IPS DF 6.9 (cell line): ENCODE measurements at places on chromosomes 1 and 21.

DNA sequence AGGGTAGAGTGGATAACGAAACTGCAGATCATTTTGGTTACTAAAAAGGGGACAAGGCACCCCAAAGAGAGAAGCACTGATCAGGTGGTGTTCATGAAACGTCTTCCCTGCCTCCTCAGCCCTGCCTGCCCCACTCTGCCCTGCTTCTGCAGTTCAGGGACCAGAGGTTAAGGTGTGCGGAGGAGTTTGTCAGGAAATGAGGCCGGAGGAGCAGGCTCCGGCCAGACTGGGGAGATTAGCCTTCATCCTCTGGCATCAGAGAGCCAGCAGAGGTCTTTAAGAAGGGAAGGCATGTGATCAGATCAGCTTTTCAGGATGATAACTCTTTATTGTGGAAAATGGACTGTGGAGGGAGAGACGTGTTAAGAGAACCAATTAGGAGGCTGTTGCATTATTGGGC, 291.9 kb upstream of the NR5A2 start:
- H3K4me3 ChIP-seq, result no peak overlapping the region
- no peak for DNase-seq
- H3K36me3 ChIP-seq, result no peaks in the 10 kb centered on the region
- no peaks in the 10 kb centered on the region for H3K4me1 ChIP-seq
- no peak overlapping the region for H3K27ac ChIP-seq

GRCh38 chr1:229229721-229230139, 41.2 kb upstream of the RAB4A start:
- H3K4me3 ChIP-seq, result no peak overlapping the region
- no peak for DNase-seq

GRCh38 chr1:153697191-153698019, 18.9 kb downstream of the NPR1 start:
- no peaks in the 10 kb centered on the region for H3K27me3 ChIP-seq
- peaks cover 7% of the 10 kb centered on the region; the same call in 1 of the 2 replicates for H3K4me1 ChIP-seq
- no peak overlapping the region for H3K4me3 ChIP-seq
- no peaks in the 10 kb centered on the region for H3K36me3 ChIP-seq
- no peak overlapping the region for H3K27ac ChIP-seq

GRCh38 chr1:111834956-111835355, 79.3 kb downstream of the DDX20 start:
- H3K36me3 ChIP-seq, result no peaks in the 10 kb centered on the region
- no peaks in the 10 kb centered on the region for H3K27me3 ChIP-seq
- no peak for DNase-seq
- H3K4me1 ChIP-seq, result no peaks in the 10 kb centered on the region
- H3K4me3 ChIP-seq, result no peak overlapping the region

DNA sequence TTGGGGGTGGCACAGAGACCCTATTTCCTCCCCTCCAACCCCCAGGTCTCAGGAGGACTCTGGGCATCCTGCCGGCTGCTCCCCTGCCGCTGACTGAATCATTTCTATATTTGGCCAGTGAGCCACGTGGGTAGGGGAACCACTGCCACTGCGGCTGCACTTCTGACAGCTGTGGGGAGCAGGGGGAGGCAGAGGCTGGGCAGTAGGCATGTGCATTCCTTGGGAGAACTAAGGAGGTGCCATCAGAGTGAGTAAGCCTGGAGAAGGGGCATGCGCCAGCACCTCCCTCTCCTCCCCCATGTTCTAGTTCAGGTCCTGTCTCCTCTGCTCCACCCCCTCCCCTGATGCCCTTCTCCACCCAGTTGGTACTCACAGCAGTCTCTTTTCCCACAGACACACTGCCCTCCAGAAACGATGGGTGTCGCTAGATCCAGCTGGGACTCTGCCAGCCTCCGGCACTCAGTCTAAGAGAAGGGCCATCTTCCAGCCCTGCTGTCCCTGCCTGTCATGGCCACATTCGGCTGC, 12.0 kb downstream of the PPFIA4 start:
- H3K36me3 ChIP-seq, result no peaks in the 10 kb centered on the region
- H3K4me1 ChIP-seq, result peaks cover 2% of the 10 kb centered on the region; the same call in 1 of the 2 replicates
- no peak overlapping the region for H3K27ac ChIP-seq

- H3K4me1 ChIP-seq, result 0 out of 2 replicates have a peak, but pooled peaks cover 2% of the 10 kb centered on the region
- no peak overlapping the region for H3K27ac ChIP-seq
- no peak overlapping the region for H3K4me3 ChIP-seq
- no peak for DNase-seq
- no peaks in the 10 kb centered on the region for H3K27me3 ChIP-seq
Measured at GRCh38 chr1:13801655-13802486, 101.9 kb downstream of the PRDM2 start.

- H3K27me3 ChIP-seq, result no peaks in the 10 kb centered on the region
- no peaks in the 10 kb centered on the region for H3K4me1 ChIP-seq
- H3K4me3 ChIP-seq, result no peak overlapping the region
- H3K27ac ChIP-seq, result no peak overlapping the region
- no peak for DNase-seq
- no peaks in the 10 kb centered on the region for H3K36me3 ChIP-seq
Measured at GRCh38 chr1:94434365-94435045, 16.3 kb downstream of the ABCD3 start.

GRCh38 chr1:7694600-7695496, 76.2 kb upstream of the VAMP3 start:
- H3K27ac ChIP-seq, result no peak overlapping the region
- no peaks in the 10 kb centered on the region for H3K4me1 ChIP-seq
- no peaks in the 10 kb centered on the region for H3K27me3 ChIP-seq
- DNase-seq, result no peak

GRCh38 chr21:17853393-17854275, 34.5 kb upstream of the C21orf91 start:
- no peak overlapping the region for H3K4me3 ChIP-seq
- H3K27me3 ChIP-seq, result no peaks in the 10 kb centered on the region
- H3K27ac ChIP-seq, result no peak overlapping the region
- no peak for DNase-seq

DNA sequence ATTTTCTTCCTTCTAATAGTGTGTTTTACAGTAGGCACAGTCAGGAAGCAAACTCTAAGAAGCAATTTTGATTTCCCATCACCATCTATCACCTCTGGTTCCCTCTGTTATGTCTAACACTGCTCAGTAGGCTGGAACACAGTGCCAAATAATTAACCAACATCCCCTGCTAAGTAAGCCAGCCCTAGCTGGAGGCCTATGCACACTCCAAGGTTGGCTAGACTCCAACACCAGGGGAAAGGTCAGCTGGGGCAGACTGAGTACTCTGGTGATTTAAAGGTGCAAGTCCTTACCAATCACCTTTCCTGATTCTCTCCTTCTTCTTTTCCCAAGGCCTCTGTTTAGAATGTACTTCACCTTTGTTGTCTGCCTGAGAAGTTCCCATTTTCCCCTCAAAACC, 46.5 kb upstream of the BEND5 start:
- H3K27me3 ChIP-seq, result no peaks in the 10 kb centered on the region
- no peak overlapping the region for H3K4me3 ChIP-seq
- no peak for DNase-seq
- no peaks in the 10 kb centered on the region for H3K36me3 ChIP-seq

GRCh38 chr21:44337941-44338895, 972 bp downstream of the CFAP410 start:
- no peak overlapping the region for H3K27ac ChIP-seq
- no peaks in the 10 kb centered on the region; the same call in 1 of the 2 replicates for H3K36me3 ChIP-seq
- peak overlapping the region; percentile 32; the same call in 1 of the 2 replicates for H3K4me3 ChIP-seq
- H3K4me1 ChIP-seq, result no peaks in the 10 kb centered on the region; the same call in 1 of the 2 replicates

GRCh38 chr1:218521414-218522169, 176.5 kb downstream of the TGFB2 start:
- H3K27me3 ChIP-seq, result no peaks in the 10 kb centered on the region
- H3K4me3 ChIP-seq, result no peak overlapping the region
- H3K4me1 ChIP-seq, result no peaks in the 10 kb centered on the region
- no peaks in the 10 kb centered on the region for H3K36me3 ChIP-seq
- DNase-seq, result peak; percentile 57

- no peak overlapping the region for H3K4me3 ChIP-seq
- peaks cover 5% of the 10 kb centered on the region; the same call in 1 of the 2 replicates for H3K4me1 ChIP-seq
- no peak overlapping the region for H3K27ac ChIP-seq
- no peak for DNase-seq
- H3K36me3 ChIP-seq, result no peaks in the 10 kb centered on the region
Measured at GRCh38 chr1:172390301-172390682, 30.2 kb upstream of the C1orf105 start.

- no peaks in the 10 kb centered on the region for H3K36me3 ChIP-seq
- H3K27ac ChIP-seq, result no peak overlapping the region
- DNase-seq, result no peak
- H3K4me1 ChIP-seq, result peaks cover 1% of the 10 kb centered on the region; the same call in 1 of the 2 replicates
- peak overlapping the region; percentile 78; the same call in 1 of the 2 replicates for H3K4me3 ChIP-seq
- H3K27me3 ChIP-seq, result no peaks in the 10 kb centered on the region
Measured at GRCh38 chr1:86396498-86396890, 371 bp upstream of the ODF2L start.

DNA sequence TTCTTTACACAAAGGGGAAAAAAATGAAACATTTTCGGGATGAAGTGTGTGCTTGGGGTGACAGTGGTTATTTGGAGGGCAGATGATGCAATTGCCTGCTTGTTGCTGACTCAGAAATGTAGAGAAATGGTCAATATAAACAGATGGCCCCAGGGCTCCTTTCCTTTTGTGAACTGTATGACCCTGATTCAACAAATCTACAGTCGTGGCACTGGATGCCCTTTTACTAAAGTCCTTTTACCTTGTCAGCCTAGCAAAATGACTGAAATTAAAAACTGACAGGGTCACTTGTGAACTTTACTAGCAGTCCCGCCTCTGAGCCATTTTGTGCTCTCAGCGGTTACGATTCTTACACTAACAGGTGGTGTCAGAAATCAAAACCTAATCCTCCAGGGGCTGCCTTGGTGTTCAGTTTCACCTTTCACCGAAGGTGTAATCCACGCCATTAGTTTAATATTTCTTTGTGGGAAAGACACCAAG, 49.8 kb downstream of the GREM2 start:
- H3K27ac ChIP-seq, result no peak overlapping the region
- H3K36me3 ChIP-seq, result no peaks in the 10 kb centered on the region; the same call in 1 of the 2 replicates
- H3K4me1 ChIP-seq, result no peaks in the 10 kb centered on the region; the same call in 1 of the 2 replicates
- no peaks in the 10 kb centered on the region for H3K27me3 ChIP-seq

- H3K36me3 ChIP-seq, result no peaks in the 10 kb centered on the region
- H3K4me3 ChIP-seq, result no peak overlapping the region
- no peak overlapping the region for H3K27ac ChIP-seq
Measured at GRCh38 chr1:154941333-154942013, 5.0 kb upstream of the PMVK start.

DNA sequence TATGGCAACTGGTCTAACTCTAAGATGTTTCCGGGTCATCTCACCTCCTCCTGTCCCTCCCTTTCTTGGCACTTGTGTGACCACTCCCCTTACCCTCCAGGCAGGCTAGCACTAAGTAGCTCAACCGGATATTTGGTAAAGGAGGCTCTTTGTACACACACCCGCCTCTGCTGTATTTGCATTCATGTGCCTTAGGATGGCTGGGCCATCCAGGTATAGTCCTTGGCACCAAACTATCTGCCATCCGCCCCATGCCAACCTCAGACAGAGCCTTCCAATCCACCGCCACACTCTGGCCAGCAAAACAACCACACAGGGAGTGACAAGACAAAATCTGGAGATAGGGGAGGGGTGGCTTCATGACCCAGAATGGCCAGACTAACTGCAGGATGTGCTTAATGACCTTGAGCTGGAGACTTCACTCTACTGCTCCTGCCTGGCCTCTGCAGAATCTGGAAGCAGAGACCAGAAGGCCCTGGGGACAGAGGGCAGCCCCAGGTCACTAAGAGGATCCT, 59.5 kb downstream of the CDK18 start:
- peaks cover 17% of the 10 kb centered on the region for H3K27me3 ChIP-seq
- H3K4me3 ChIP-seq, result no peak overlapping the region
- H3K27ac ChIP-seq, result no peak overlapping the region

- no peaks in the 10 kb centered on the region for H3K27me3 ChIP-seq
- H3K36me3 ChIP-seq, result no peaks in the 10 kb centered on the region
- H3K27ac ChIP-seq, result no peak overlapping the region
- no peak for DNase-seq
- no peaks in the 10 kb centered on the region; the same call in 1 of the 2 replicates for H3K4me1 ChIP-seq
Measured at GRCh38 chr1:168372861-168373371, 92.2 kb downstream of the TBX19 start.

DNA sequence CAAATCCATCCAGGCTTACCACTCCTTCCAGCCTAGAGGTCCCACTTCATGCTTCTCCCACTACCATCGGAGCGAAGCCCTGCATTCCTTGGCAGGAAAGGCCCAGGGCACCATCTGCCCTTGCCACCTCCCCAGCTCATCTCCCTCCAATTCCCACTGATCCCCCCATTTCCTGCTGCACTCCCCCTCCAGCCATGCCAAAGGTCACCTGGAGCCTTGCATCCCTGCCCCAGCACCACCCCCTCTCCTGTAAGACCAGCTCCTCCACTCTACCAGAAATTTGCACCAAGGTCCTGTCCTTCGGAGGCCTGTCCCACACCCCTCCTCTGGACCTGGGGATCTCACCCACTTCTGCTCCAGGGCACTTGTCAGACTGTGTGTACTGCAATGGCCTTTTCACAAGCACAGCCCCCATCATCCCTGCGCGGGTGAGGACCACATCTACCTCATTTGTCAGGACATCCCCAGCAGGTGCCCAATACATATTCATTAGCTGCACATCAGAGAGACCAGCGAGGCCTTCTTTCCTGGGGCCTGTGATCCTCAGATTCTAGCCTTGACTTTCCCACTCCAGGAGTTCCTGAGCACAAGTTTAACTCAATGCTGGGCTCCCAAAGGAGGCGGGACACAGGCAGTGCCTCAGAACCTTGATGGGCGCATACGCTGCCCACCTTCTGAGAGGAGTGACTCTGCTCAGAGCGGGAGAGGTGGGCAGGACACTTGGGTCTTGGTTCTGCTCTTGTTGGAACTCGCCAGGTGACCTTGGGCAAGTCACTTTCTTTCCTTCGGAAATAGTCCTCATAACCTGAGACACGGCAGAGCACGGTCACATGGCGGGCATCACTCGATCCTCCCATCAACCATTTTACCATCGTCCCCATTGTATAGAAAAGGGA, 49.9 kb upstream of the EDN2 start:
- H3K36me3 ChIP-seq, result no peaks in the 10 kb centered on the region
- H3K4me1 ChIP-seq, result no peaks in the 10 kb centered on the region
- DNase-seq, result no peak
- H3K27me3 ChIP-seq, result no peaks in the 10 kb centered on the region
